Activated CD8-positive, alpha-beta memory T cell treated with anti-CD3 and anti-CD28 coated beads, Interleukin-2, amount 10 ng/mL, durations not matched to agents 7 days and 5 days (primary cell): ENCODE measurements at places on chromosomes 12 and 14. TPM values are rescaled to one million over a fixed set of nuclear protein-coding genes. Genes with fewer than 3 reads are reported as not detected.

Gene LRTM2
- total RNA-seq: not detected

Gene FGF23
- not detected for total RNA-seq

Gene USP44
- total RNA-seq: 13.7 TPM

Gene RD3L
- total RNA-seq: not detected

Gene TRHDE
- total RNA-seq: not detected

Gene ADIPOR2
- total RNA-seq: 83.3 TPM

Gene KRT2
- total RNA-seq: not detected

Gene SLCO1B1
- total RNA-seq: not detected

Gene PMEL
- 0.37 TPM for total RNA-seq

Gene TROAP
- 107 TPM for total RNA-seq

Gene TMEM63C
- total RNA-seq: 0.14 TPM

Gene OR6C2
- total RNA-seq: not detected

Gene ZBTB42
- 4.9 TPM for total RNA-seq

Gene POC1B
- 52.2 TPM for total RNA-seq

Gene FAM222A
- total RNA-seq: 0.70 TPM

Gene DENR
- 65.9 TPM for total RNA-seq

Gene CLEC2B
- total RNA-seq: 55.1 TPM

Gene OAS2
- total RNA-seq: 276 TPM

- no peak for DNase-seq
- peaks cover 24% of the 10 kb centered on the region for H3K36me3 ChIP-seq
- no peak overlapping the region for H3K4me3 ChIP-seq
- peak overlapping the region; percentile 68 for H3K27ac ChIP-seq
Observed at GRCh38 chr14:105023791-105024480, 3.1 kb upstream of the CDCA4 start.

GRCh38 chr12:4141348-4142270 lies 132.0 kb upstream of the CCND2 start:
- H3K27ac ChIP-seq: peak overlapping the region; percentile 94
- peak; percentile 43 for DNase-seq
- H3K4me3 ChIP-seq: no peak overlapping the region
- no peaks in the 10 kb centered on the region for H3K27me3 ChIP-seq
- H3K4me1 ChIP-seq: peaks cover 86% of the 10 kb centered on the region

GRCh38 chr14:104827177-104828055 lies 26.5 kb downstream of the ZBTB42 start:
- peak overlapping the region; percentile 45 for H3K4me3 ChIP-seq
- peaks cover 29% of the 10 kb centered on the region for H3K27me3 ChIP-seq
- peaks cover 14% of the 10 kb centered on the region for H3K4me1 ChIP-seq
- H3K27ac ChIP-seq: no peak overlapping the region

- no peak for DNase-seq
- H3K27me3 ChIP-seq: no peaks in the 10 kb centered on the region
- no peak overlapping the region for H3K4me3 ChIP-seq
- no peaks in the 10 kb centered on the region for H3K36me3 ChIP-seq
Observed at GRCh38 chr12:22029991-22030390, 16.0 kb upstream of the CMAS start.

- H3K36me3 ChIP-seq: no peaks in the 10 kb centered on the region
- no peak overlapping the region for H3K27ac ChIP-seq
- no peaks in the 10 kb centered on the region for H3K27me3 ChIP-seq
- no peaks in the 10 kb centered on the region for H3K4me1 ChIP-seq
- DNase-seq: no peak
Observed at GRCh38 chr12:19778797-19779196, 339.5 kb downstream of the AEBP2 start.

- H3K27me3 ChIP-seq: peaks cover 3% of the 10 kb centered on the region
- H3K36me3 ChIP-seq: no peaks in the 10 kb centered on the region
- peaks cover 19% of the 10 kb centered on the region for H3K4me1 ChIP-seq
Observed at GRCh38 chr12:19802915-19803314, 363.6 kb downstream of the AEBP2 start.

- H3K4me1 ChIP-seq: peaks cover 18% of the 10 kb centered on the region
- no peaks in the 10 kb centered on the region for H3K36me3 ChIP-seq
- peaks cover 72% of the 10 kb centered on the region for H3K27me3 ChIP-seq
- no peak overlapping the region for H3K27ac ChIP-seq
- H3K4me3 ChIP-seq: peak overlapping the region; percentile 60
Observed at GRCh38 chr12:94649349-94650142, 811 bp downstream of the TMCC3 start.

DNA sequence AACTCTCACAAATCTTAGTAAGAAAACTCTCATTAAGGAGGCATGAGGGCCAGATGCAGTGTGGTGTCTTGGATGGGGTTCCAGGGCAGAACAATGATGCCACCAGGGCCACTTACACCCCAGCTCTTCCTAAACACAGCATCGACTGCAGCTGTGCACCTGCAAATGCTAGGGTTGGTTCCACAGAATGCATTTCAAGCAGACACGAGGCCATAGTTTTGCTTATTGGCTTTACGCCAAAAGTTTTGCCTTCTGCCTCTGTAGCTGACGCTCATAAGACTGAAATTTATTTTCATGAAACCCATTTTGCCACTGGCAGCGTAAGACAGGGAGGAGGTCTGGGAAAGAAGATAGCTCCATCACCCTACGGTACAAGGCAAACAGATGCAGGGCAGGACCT lies 179.0 kb downstream of the RIMBP2 start:
- H3K4me1 ChIP-seq: no peaks in the 10 kb centered on the region
- H3K4me3 ChIP-seq: no peak overlapping the region
- H3K27me3 ChIP-seq: no peaks in the 10 kb centered on the region

DNA sequence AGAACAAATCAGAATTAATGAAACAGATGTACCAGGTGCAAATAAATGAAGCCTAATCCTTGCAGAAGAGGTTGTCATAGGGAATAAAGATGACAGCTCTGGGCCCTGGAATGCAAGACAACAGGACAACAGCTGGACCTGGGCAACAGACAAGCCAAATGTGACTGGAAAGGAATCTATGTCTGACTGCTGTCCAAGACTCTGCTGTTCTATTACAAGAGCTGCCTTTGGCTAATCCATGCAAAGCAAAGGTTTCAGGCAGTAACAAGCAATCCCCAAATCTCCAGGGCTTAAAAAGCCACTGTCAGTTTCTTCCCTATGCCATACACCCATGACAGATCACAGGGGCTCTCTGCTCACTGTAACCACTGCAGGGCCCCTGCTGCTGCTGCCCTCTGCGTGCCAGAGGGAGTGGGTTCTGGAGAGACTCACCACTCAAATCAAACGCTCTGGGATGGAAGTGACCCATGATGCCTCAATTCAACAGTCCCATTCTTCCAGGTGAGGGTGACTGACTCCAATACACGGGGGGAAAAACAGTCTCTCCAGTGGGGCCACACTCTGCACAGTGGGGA lies 218.9 kb upstream of the SFSWAP start:
- no peak overlapping the region for H3K4me3 ChIP-seq
- H3K36me3 ChIP-seq: no peaks in the 10 kb centered on the region
- no peak for DNase-seq
- no peak overlapping the region for H3K27ac ChIP-seq

DNA sequence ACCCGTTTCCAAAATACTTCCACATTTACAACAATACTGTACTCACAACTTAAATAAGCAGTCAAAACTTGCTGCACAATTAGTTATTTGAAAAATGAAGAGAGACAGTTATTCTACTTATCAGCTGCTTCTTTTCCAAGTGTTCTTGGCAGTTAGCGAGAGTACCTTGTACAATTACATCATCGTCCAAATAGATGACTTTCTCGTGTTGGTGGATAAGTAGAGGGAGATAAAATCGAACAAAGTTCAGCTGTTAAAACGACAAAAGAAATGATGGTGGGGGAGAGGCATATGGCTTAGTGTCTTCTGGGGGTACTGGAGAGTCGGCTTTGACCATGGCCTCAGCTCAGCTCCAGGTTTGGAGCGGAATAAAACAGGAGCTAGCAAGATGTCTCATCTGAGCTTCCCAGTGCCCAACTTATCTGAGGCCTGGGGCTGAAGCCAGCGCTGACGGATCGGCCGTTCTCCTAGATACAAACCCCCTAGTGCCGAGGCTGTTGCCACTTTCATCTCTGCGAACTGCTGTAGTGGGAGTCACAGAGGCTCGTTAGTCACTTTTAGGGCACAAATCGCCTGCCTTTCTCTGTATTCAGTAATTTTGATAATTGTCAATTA lies 31.7 kb downstream of the TDG start:
- no peaks in the 10 kb centered on the region for H3K36me3 ChIP-seq
- no peak for DNase-seq
- peaks cover 48% of the 10 kb centered on the region for H3K27me3 ChIP-seq
- no peaks in the 10 kb centered on the region for H3K4me1 ChIP-seq
- H3K4me3 ChIP-seq: no peak overlapping the region
- H3K27ac ChIP-seq: no peak overlapping the region

DNA sequence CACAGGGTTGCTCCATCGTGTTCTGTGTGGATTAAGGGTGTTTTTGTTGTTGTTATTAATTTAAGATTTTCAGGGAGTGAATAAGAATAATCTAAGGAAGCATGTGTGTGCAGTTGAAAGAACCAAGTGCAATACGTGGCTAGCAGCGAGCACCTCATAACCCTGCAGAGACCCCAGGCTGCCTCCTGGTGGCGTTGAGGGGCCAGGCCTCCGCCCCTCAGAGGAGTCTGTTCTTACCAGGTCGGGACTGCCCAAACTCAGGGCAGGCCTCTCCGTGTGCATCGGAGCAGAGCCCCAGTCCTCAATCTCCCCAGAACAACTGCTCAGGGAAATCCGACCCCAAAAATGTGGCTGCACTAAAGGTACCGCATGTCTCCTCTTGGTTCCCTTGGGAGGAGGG lies 36.8 kb downstream of the IL31 start:
- H3K36me3 ChIP-seq: peaks cover 4% of the 10 kb centered on the region
- H3K4me1 ChIP-seq: peaks cover 4% of the 10 kb centered on the region
- DNase-seq: no peak
- no peak overlapping the region for H3K4me3 ChIP-seq
- no peak overlapping the region for H3K27ac ChIP-seq

DNA sequence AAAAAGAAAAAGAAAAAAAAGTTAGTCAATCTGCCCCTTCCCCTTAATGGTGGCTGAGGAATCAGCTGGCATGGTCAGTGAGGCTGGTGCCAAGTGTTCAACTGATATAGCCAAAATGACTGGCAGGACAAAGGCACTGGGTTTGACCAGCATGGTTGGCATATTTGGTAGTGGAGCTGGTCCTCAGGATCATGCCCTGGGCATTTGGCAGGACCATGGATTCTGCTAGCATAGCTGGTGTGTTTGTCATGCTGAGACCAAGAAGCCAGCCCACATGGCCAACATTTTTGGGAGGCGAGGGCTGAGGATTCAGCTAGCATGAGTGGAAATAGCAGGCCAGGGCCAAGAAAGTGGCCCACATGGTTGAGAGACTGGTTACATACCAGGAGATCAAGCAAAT lies 136.5 kb downstream of the FBXL14 start:
- H3K36me3 ChIP-seq: peaks cover 3% of the 10 kb centered on the region
- peaks cover 4% of the 10 kb centered on the region for H3K4me1 ChIP-seq
- no peaks in the 10 kb centered on the region for H3K27me3 ChIP-seq
- H3K27ac ChIP-seq: no peak overlapping the region

- DNase-seq: no peak
- no peak overlapping the region for H3K4me3 ChIP-seq
- no peaks in the 10 kb centered on the region for H3K4me1 ChIP-seq
- no peaks in the 10 kb centered on the region for H3K36me3 ChIP-seq
Observed at GRCh38 chr14:82075566-82075965, 541.9 kb upstream of the SEL1L start.

- DNase-seq: no peak
- H3K27ac ChIP-seq: no peak overlapping the region
- H3K36me3 ChIP-seq: peaks cover 2% of the 10 kb centered on the region
- H3K4me3 ChIP-seq: no peak overlapping the region
Observed at GRCh38 chr12:56872366-56872765, 61.8 kb downstream of the SDR9C7 start.

DNA sequence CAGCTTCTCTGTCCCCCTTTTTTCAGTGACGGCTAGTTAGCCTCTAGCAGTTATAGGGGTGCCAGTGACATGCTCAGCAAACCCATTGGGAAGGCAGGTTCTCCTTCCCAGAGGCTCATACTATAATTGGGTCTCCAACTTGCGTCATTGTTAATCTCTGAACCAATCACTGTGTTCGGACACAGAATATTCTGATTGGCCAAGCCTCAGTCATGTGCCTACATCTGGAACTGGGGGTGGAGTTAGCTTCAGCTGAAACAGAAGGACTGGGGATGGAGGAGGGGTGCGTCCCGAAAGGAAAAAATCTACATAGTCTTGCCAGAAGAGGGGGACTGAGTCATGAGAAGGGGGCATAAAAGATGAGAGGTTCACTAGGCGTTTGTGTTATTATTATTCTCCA lies 165.6 kb downstream of the SUDS3 start:
- DNase-seq: no peak
- H3K4me1 ChIP-seq: no peaks in the 10 kb centered on the region
- H3K27ac ChIP-seq: no peak overlapping the region
- H3K36me3 ChIP-seq: no peaks in the 10 kb centered on the region

- no peak overlapping the region for H3K4me3 ChIP-seq
- H3K27ac ChIP-seq: no peak overlapping the region
- no peak for DNase-seq
- no peaks in the 10 kb centered on the region for H3K4me1 ChIP-seq
Observed at GRCh38 chr12:15670756-15671155, 118.4 kb downstream of the EPS8 start.

- H3K4me1 ChIP-seq: peaks cover 73% of the 10 kb centered on the region
- peak overlapping the region; percentile 47 for H3K27ac ChIP-seq
- peaks cover 30% of the 10 kb centered on the region for H3K36me3 ChIP-seq
- H3K27me3 ChIP-seq: no peaks in the 10 kb centered on the region
- H3K4me3 ChIP-seq: peak overlapping the region; percentile 90
Observed at GRCh38 chr12:120115066-120115465, 1.5 kb downstream of the RAB35 start.

DNA sequence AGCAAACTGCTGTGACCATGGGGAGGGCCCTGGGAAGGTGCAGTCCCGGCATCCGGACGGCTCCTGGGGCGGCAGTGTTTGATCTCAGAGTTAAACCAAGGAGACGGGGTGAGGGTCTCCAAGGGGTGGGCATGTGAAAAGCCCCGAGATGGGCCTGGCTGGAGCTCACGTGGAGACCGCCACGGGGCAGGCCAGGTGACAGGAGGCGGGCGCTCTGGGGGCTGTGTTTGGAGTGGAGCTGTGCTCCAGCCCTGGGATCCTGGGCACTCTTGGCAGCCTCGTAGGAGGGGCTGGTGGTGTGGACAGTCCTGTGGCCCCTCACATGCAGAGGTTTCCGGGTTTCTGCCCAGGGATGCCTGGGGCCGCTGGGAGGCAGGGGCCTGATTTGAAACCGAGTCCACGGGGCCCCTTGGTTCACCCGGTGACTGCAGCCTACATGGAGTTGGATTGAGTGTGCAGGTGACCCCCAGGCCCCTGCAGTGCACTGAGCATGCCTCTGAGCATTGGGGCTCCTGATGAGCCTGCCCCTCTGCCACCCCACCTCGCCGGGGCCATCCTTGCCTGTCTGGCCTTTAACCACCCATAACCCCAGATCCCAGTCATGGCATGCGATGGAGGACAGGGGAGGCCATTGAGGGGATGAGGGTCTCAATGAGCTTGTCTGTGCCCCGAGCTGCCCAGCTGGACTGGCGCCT lies 8.4 kb downstream of the KIF26A start:
- H3K27me3 ChIP-seq: no peaks in the 10 kb centered on the region
- no peak for DNase-seq
- H3K27ac ChIP-seq: no peak overlapping the region
- H3K4me1 ChIP-seq: no peaks in the 10 kb centered on the region
- no peaks in the 10 kb centered on the region for H3K36me3 ChIP-seq
